Stimulated activated CD8-positive, alpha-beta memory T cell treated with anti-CD3 and anti-CD28 coated beads, Interleukin-7, amount 100 ng/mL, for 48 hours (primary cell): ENCODE measurements at places on chromosomes 7 and 10.
A peak's percentile ranks its signal among the peaks of the same experiment; 100 is the strongest.

DNA sequence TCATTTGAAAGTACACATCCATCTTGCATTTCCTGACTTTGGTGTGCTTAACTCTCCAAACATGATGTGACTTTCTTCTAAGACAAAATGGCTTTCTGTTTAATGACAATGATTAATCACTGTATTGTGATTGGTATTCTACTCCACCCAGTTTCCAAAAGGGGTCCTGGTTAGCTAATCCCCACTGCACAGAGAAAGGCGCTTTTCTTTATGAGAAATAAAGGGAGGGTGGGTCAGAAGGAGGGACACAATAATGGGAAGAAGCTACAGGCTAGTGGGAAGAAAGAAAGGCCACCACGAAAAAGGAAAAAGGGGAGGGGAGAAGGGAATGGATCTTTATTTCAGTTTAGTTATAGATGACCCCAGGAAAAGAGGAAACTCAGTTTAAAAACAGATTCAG lies 69.2 kb downstream of the PRTFDC1 start:
- DNase-seq, result no peak

- DNase-seq, result no peak
These were observed 116.5 kb downstream of the ZNF438 start for GRCh38 chr10:30915146-30915545.

DNA sequence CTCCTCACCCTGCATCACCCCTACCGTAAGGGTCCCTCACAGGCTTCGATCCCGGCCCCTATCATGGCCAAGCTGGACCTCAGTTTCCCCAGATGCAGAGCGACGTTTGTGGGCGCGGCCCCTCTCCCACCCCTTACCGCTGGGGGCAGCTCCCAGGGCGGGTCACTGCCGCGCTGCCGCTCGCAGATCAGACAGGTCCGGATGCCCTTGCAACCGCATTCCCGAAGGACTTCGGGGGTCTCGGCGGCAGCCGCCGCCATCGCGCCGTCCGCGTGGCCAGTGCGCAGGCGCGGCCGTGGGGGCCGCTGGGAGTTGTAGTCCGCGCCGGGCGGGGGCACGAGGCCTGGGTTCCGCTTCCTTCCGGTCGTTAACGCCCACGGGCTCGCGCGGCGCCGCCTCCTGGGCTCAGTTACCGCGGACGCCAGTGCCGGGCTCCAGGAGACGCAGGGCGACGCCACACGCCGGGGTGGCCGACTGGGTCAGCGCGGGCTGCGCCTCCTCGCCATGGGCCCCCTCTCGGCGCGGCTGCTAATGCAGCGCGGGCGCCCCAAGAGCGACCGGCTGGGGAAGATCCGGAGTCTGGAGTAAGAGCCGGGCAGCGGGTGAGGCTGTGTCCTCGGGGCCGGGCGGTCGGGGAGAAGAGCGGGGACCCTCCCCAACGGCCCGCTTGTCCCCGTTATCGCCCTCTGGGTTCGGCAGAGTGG lies at the start of the genes ALKBH4 and LRWD1:
TSS of gene ALKBH4 (minus strand) at position 287 of the 704 bp plus-strand sequence. CDS start at position 260, 27 bp downstream.
TSS of gene LRWD1 (plus strand) at position 408 of the 704 bp plus-strand sequence. CDS start at position 505, 97 bp downstream.
- peak; percentile 93 for DNase-seq

DNA sequence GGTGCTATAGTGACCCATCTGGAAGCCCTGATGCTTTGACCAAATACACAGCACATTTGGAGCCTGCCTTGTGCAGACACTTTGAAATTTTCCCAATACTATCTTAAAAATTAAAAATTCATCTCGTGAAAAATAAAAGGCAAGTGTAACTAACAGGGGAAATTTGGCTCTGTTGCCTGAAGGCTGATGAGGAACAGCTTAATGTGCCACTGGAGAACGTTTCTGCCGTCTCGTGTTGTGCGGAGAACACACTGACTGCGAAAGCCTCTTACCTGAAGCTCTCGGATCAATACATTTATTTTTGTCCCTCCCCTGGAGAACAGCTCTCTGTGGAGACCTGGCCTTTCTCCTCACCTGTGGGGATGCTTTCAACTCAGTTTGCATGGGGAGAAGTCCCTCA lies 77.2 kb upstream of the CHST15 start:
- DNase-seq, result no peak

DNA sequence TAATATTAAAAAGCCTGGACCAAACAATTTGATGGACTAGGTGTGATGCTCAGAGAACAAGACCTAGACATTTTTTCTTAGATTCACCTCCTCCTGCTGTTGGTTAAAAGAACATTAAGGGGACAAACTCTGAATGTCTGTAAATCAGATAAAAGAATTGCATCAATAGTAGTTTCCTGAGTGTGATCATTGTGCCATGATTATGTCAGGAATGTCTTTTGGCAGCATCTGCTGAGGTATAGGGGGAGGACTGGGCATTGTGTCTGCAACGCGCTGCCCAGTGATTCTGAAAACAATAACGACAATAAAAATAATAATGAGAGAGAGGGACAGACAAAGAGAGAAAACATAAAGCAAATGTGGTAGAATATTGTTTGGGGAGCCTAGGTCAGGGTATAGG lies 6.9 kb downstream of the C7orf57 start:
- DNase-seq, result no peak

- no peak for DNase-seq
These were observed 135.8 kb downstream of the KMT2E start for GRCh38 chr7:105149827-105150226.

DNA sequence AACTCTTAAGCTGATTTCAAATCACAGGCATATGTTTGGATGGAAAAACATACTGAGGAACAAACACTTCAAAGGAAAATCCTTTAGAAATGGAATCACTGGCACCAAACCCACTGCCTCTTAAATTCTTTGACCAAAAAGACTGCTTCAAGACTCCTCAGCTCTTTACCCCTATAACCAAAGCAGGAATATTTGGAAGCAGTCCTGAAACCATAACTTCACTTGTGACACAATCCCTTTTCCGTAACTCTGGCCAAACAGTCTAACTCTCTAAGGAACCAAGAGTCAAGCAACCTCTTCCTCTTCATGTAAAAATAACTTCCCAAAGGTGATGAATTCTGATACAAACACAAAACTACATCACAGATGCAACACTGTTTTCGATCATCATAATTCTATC lies 104.3 kb downstream of the MTERF1 start:
- DNase-seq, result no peak

DNA sequence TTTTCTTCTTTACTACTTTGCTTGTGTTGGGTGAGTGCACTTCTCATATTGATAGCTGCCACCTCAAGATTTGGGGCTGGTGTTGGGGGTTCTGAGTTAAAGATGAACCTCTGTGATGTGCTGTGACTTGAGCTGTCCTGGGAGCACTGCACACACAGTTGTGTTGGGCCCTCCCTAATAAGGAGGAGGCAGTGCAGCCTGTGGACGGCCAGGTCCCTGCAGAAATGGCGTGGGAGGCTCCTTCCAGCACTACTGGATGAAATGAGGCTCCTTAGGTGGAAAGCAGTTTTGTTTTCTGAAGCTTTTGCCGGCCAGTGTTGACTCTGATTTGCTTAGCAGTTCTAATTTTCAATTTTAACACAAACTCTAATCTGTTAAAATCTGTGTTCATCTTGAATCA lies 44.0 kb downstream of the WDR37 start:
- DNase-seq, result no peak

DNA sequence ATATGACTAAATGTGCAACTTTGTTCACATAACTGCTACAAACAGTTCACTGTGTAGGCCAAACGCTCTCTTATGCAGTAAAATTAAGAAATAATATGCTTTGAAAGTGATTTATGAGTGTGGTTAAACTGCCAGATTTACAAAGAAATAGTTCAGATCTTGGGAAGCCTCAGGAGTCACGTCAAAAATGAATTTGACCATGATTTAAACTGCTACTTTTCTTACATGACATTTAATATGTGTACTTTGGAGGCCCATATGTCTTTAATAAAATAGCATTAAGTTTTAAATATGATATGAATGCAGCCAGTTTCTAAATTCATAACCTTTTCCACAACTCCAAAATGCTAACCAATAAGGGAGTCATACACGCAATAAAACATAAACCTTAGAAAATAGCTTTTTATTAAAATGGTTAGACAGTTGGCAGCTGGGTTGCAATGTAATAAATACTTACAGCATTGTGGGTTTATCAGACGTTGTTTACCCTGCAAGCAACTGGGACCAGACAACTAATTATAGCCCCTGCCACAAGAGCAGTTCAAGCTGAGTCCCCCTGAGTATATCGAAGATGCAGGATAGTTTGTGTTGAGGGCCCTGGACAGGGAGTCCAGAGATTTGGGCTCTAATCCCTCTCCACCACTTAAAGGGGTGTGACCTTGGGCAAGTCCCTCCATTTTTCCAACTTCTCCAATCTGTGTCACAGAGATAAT lies 640.4 kb downstream of the LRMDA start:
- no peak for DNase-seq

DNA sequence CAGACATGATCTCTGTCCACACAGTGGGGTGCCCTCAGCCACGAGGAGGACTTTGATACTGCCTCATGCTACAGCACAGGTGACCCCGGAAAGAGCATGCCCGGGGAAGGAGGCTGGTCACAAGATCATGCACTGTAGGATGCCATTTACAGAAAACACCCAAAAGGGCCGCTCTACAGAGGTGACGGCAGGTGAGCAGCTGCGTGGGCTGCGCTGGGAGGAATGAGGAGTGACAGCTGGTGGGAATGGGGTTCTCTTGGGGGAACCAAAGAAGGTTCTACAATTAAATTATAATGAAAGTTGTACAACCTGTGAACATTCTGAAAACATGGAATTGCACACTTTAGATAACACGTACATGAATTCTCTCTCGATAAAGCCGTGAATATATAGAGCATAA lies 12.0 kb downstream of the INTS1 start:
- no peak for DNase-seq
